ENCODE measurements at places on chromosomes 4 and X. TPM values are rescaled to one million over a fixed set of nuclear protein-coding genes. Genes with fewer than 3 reads are reported as not detected.
A peak's percentile ranks its signal among the peaks of the same experiment; 100 is the strongest.

TMPRSS11F gene
- not detected for total RNA-seq

PSAPL1 gene
- not detected for total RNA-seq

NDST4 gene
- not detected for total RNA-seq

NEUROG2 gene
- not detected for total RNA-seq

DNA sequence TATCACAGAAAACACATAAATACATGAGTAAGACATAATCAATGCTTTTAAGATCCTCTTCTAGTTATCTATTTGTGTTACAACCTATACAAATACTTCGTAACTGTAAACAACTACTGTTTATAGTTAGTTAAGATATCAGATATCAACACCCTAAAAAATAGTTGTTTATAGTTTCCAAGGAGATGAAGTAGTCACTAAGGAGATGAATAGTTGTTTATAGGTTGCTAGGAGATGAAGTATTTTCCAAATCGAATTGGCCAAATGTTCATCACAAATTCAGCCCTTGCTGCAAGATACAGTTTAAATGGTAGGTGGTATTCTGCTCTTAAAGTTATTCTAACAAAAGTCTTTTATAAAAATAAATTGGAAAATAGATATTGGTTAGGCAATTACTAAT, 618.2 kb upstream of the PCDH10 start:
- DNase-seq, result no peak

DNA sequence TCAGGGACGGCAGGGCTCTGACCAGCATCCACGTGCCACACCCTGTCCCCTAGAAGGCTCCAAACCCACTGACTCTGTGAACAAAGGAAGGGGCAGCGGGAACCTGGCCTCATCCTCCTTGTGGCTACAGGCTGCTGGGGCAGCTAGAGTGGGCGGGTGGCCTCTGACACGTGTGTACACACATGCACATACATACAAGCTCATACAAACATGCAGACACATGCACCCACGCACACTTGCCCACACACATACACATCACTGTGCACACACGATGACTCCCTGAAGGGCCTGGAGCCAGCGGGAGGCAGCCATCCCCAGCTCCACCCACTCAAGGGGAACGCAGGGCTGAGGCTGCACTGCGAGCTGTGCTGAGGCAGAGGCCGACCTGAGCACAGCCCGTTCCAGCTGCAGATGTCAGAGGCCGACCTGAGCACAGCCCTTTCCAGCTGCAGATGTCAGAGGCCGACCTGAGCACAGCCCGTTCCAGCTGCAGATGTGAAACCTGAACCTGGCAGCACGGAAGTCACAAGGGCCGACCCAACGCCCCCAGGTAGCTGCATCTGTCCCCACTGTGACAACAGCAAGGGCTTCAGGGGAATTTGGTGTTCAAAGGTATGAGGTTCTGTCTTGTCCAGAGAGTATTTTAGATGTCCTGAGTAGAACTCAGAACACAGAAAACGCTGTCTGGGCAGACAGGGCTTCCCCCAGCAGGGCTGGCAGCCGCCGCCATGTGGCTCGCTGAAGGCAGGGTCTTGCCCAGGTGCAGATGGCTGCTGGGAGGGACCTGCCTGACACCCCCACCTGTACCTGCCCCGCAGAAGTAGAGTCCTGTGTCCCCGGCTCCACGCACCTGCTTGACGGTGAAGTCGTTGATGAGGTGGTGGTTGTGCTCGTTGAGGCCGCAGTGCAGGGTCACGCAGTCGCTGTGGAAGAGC, 33.5 kb downstream of the CTBP1 start:
- peak; percentile 59 for DNase-seq

GRCh38 chr4:30116401-30116800, 603.8 kb upstream of the PCDH7 start:
- DNase-seq, result no peak

DNA sequence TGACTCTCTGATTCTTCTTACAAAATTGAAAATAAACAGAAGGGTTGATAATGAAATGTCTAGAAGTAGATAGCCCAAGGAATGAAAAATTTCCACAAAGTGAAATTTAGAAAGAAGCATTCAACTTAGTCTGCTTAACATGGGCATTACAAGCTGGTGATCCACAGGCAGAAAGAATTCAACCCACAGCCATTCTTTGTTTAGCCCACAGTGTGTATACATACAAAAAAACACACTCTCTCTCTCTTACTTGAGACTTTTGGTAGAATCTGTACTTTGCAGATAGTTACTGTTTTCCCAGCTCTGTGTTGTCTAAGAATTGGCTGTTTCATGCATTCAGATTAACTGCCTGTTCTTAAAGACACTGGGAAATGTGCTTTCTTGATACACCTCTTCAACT, 159.8 kb downstream of the SLC4A4 start:
- no peak for DNase-seq

- peak; percentile 54 for DNase-seq
Observed at GRCh38 chrX:10166731-10167151, 10.0 kb downstream of the CLCN4 start.

- DNase-seq, result no peak
Observed at GRCh38 chrX:108159028-108159670, 67.6 kb downstream of the ATG4A start.

- no peak for DNase-seq
Observed at GRCh38 chr4:2944586-2945526, 18.4 kb downstream of the NOP14 start.

DNA sequence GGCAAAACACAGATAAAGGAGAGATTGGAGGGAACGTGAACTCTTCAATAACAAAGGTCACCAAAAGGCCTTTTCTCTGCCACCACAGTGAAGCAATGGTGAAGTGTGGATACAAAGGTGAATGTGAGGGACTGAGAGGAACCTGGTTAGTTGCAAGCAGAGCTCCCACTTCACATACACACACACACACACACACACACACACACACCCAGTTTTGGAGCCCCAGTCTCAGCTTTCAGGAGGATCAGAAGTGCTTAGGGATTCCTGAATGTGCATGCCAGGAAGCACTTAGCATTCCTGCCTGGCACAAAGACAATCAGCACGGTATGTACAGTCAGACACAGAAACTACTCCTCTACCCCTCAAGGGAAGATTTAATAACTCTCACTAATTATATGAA, 71.5 kb downstream of the ARHGEF9 start:
- no peak for DNase-seq

DNA sequence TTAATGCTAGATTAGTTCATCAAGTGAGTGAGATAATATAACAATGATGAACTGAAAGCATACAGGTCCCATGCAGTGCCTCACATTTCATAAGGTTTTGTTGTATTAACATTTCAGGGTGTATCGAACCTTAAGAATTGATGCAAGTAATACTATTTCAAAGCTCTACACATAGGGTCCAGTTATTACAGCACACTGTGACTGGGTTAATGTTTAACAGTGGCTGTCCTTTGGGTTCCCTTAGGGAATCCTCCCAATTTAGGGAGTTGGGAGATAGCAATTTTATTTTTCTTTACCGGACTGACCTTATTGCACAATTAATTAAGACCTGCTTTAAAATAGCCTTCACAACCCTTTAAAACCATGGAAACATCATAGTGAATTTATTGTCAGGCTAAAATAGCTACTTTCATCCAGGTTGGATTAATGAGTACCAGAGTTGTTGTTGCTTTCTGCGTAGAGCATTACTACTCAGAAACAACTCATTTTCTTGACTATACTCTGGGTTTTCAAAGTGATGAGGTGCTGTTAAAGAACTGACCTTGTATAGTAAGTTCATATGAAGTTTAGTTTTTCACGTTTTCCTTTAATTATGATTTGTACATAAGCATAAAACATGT, 134.4 kb downstream of the AKAP4 start:
- DNase-seq, result no peak

DNA sequence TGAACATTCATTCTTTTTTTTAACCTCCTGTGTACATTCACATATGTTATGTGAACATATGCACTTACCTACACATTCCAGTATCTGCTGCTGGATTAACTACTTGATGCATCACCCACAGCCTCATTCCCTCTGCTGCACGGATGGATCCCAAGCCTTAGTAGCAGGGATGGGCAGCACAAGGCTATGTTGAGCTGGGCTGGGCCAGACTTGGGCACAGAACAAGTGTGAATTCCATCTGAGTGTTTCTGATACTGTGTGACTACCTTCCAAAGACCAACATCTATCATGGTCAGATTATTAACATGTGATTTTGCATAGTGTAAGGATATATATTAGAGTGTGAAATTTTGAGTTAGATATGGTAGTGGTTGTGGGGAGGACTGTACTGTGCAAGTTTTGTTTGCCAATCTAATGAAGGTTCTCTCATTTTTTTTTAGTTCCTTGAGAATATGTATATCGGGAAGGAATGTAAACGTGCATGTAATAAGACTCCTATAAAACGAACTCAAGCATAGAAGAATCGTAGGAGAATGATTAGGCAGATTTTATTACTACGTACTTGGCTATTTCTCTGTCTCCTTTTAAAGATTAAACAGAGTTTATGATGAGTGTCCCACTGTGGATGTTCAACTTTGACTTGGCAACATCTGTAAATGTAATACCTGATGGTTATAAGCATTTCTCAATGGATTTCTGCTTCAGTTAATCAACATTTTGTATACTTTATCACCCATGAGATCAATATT, 23.4 kb upstream of the STBD1 start:
- DNase-seq, result no peak

DNA sequence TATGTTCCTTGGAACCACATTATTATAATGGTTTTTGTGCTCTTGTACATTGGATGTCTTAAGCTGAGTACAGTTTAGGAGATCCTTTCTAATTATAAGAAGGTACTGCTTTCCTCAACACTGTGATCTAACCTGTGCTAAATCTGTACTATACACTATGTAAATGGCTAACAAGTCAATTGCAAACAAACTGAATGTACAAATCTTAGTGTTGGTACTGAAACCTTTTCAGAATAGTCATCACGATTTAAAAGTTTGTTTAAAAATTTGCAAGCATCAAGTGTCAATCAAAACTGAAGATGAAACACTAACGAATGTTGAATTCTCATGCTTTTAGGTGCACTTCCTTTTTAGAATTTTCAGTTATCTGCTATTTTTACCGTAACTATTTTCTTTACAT, 2090.4 kb upstream of the TENM3 start:
- no peak for DNase-seq

DNA sequence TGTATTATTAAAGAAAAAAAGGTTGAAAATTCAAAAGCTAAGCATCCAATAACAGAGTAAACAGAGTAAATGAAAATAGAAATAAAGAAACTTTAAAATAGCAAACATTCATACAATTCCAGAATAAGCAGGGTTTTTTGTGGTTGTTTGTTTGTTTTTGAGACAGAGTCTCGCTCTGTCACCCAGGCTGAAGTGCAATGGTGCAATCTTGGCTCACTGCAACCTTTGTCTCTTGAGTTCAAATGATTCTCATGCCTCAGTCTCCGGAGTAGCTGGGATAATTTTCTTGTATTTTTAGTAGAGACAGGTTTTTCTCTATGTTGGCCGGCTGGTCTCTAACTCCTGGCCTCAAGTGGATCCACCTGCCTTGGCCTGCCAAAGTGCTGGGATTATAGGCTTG, 6.6 kb upstream of the THOC2 start:
- no peak for DNase-seq

DNA sequence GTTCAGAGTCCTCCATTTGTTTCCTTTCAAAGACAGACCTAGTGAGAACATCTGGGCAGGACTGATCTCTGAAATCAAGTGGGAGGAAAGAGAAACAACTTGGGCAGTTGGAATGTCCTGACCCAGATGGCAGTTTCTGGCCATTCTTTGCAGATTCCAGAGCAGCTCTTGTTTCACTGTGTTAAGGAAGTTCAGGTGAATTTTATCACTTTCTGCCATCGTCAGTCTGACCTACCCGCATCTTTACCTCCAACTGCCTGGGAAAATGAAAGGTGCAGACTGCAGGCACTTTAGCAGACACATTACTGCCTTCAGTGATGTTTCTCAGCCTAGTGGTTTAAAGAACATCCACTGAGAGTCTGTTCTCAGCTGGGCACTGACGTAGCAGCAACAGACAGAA, 216.2 kb downstream of the CEP135 start:
- DNase-seq, result no peak

DNA sequence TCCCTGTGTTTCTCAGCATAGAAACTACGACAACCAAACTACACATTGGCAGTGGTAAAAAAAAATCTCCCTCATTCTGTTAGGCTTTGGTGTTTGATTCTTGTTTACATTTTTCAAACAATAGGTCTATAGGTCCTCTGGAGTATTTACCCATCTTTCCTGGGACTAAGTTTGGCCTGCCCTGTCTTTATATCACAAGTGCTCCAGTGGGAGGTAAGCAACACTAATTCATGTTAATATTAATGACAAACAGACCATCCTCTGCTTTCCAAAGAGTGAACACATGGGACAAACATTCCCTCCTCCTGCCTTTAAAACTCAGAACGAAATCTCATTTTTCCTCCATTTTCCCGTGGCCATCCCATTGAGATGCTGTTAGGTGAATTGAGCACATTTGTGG, 514.1 kb upstream of the INTU start:
- DNase-seq, result no peak

GRCh38 chrX:100376576-100376975, 33.5 kb downstream of the PCDH19 start:
- DNase-seq, result no peak

DNA sequence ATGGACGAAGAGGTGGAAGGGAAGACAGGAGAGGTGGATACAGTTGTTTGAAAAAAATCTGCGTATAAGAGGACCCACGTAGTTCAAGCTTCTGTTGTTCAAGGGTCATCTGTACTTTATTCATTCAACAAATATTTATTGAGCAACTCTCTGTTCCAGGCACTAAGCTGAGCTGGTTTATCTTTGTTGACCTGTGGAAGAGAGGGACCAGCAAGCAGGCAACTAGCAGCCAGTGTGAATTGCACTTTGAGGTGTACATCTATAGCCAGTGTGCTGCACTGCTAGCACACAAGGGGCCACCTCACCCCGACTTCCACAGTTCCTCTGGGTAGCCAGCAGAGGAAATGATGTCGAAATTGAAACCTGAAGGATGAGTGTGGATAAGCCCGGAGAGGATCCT, 191.4 kb downstream of the SOWAHB start:
- no peak for DNase-seq

DNA sequence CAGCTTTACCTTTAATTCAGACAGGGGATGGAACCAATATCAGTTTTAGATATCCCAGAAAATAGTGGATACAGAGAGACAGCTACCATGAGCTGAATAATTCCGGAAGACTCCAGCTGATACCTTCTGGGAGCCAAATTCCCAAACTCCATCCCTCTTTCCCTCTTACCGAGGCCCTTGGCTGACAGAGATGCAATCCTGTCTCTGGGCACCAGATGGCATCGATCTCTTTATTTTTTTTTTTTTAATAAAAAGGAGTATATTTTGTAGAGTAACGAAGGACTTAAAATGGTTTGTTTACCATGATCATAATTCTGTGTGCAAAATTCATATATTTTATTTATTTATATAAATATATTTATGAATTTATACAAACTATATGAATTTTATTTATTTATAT, 31.0 kb downstream of the RAB40A start:
- no peak for DNase-seq

GRCh38 chr4:112952313-112952700, 97.1 kb upstream of the ANK2 start:
- no peak for DNase-seq

Measured in upper lobe of left lung (tissue), 6 donors.